Dorsolateral prefrontal cortex (tissue), 122 donors: ENCODE measurements at places on chromosomes 2 and 18. TPM values are rescaled to one million over a fixed set of nuclear protein-coding genes. Genes with fewer than 3 reads are reported as not detected.

Gene AAK1
- total RNA-seq: 207 TPM

Gene EVA1A
- not detected for total RNA-seq

Gene MAP2
- total RNA-seq: 1,028 TPM

Gene MC2R
- not detected for total RNA-seq

Gene BUB1
- 0.85 TPM for total RNA-seq

Gene KIF5C
- total RNA-seq: 437 TPM

GRCh38 chr18:9482790-9483189 lies 7.5 kb downstream of the RALBP1 start:
- no peak for DNase-seq

DNA sequence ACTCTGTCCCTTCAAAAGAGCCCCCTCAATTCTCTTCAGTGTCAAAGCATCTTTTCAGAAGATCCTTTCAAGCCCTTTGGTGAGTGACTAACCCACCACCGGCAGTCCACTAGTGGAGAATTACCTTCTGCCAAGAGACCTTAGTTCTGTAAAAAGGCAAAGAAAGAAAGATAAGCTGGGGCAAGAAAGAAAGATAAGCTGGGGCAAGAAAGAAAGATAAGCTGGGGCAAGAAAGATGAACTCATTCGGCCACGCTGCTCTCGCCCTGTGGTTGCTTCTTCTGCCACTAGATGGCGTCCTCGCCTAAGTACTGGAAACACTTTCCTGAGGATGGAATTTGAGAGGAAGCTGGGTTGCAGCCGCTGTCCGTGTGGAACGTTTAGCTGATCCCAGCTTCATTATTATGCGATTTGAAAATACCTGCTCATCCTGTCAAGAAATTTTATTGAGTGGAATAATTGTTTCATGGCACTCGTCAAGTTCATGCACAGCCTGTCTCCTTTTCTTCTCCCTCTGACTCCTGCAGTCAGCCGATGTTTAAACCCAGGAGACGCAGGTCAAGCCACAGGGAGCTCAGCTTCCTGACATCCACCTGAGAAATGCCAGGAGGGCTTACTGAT lies 17.3 kb upstream of the ANXA4 start:
- DNase-seq: peak; percentile 88

DNA sequence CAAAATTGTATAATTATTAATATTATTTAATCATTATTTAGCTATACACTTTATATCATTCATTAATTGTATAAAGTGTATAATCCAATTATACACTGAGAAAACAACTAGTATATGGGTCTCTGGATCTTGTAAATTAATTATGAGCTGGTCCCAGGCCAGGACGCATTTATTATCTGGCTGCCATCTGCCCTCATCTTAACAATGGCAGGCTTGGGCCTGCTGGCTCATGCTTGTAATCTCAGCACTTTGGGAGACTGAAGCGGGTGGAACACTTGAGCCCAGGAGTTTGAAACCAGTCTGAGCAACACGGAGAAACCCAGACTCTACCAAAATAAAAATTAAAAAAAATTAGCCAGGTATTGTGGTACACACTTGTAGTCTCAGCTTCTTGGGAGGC lies 502.2 kb upstream of the NRXN1 start:
- no peak for DNase-seq

GRCh38 chr2:234135750-234136221 lies 85.3 kb downstream of the SPP2 start:
- peak; percentile 72 for DNase-seq

- DNase-seq: no peak
Observed at GRCh38 chr2:241897231-241897916, 27.8 kb downstream of the RTP5 start.

- no peak for DNase-seq
Observed at GRCh38 chr2:205077159-205077558, 531.9 kb downstream of the PARD3B start.

- DNase-seq: no peak
Observed at GRCh38 chr2:39584283-39584965, 81.3 kb upstream of the TMEM178A start.

DNA sequence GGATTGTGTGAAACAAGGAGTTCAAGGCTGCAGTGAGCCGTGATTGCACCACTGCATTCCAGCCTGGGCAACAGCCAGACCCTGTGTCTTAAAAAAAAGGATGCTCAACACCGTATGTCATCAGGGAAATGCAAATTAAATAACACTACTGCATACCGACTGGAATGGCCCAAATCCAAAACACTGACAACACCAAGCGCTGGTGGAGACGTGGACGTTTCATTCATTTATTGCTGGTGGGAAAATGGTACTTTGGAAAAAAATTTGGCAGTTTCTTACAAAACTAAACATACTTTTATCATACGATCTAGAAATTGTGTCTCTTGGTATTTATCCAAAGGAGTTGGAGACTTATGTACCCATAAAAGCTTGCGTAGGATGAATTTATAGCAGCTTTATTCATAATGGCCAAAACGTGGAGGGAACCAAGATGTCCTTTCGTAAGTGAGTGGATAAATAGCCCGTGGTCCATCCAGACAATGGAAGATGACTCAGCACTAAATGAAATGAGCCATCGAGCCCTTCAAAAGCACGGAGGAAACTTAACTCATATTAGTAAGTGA lies 24.2 kb downstream of the NEU4 start:
- no peak for DNase-seq

- no peak for DNase-seq
Observed at GRCh38 chr2:27954221-27954673, 63.7 kb downstream of the BABAM2 start.

- no peak for DNase-seq
Observed at GRCh38 chr2:112995346-112995920, 9.8 kb upstream of the IL36A start.

DNA sequence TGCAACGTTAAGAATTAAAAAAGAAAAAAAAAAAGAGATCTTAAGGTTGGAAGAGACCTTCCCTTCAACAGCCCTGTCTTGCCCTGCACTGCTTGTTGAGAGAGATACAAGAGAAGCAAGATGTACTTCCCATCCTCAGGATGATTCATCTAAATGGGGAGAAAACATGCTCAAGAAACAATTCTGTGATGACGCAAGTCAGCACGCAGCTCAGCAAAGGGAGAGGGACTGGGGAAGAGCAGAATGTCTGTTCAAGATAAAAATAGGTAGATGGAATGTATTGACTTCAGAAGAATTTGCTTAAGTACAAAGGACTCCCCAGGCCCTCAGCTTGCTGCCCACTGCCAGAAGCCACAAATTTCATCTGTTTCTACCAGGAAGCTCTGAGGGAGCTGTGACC lies 198.2 kb upstream of the SPRED2 start:
- DNase-seq: no peak

DNA sequence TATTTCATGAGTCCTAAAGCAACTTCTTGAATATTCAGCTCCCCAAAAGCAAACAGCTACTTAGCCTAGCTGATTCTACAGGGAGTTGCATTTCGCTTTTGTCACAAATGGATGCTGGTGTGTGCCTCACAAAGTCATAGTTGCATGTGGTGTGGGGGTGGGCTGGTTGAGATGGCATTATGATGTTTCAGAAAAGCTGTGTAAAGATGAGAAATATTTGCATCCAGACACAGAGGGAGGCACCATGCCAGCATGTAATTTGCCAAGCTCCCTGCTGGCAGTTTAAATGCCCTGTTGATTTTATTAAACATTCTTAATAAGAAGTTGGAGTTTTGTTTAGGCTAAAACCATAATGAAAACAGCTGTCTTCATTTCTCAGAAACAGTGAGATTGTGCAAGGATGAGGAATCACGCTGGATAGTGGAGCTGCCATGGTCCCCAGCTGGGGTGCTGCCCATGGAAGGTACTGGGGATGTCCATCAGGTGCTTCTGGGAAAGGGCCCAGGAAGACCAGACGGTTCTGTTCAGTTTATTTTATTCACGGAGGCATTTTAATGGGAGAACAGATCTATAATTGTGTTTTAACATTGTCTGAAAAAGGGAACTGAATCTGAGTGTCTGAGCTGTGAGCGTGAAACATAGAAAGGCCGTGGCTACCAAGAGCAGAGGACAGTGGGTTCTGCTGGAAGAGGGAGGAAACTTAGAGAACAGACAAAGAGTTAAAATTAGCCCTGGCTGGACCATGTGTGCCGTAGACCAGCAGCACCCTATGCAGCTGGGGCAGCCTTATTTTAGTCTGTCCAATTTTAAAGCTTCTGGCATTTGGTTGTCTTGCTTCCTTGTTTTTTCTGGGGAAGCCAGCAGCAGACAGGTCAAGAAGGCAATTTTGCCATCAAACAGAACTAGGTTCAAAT lies 177.1 kb downstream of the FAM210A start:
- DNase-seq: no peak

DNA sequence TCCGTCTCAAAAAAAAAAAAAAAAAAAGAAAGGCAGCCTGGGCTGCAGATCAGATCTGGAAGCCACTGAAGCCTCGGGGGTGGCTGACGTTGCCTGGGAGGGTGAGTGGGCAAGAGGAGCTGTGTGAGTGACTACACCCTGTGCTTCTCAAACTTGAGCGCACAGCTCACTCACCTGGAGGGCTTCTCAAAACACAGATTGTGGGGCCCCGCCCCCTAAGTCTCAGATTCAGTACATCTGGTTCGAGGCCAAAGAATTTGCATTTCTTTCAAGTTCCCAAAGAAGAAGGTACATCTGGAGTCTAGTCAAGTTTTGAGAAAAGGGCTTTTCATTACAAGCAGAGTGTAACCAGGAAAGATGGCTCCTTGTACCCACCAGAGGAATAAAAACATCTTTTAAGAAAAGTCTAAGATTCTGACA lies 97.7 kb upstream of the CAB39 start:
- no peak for DNase-seq

DNA sequence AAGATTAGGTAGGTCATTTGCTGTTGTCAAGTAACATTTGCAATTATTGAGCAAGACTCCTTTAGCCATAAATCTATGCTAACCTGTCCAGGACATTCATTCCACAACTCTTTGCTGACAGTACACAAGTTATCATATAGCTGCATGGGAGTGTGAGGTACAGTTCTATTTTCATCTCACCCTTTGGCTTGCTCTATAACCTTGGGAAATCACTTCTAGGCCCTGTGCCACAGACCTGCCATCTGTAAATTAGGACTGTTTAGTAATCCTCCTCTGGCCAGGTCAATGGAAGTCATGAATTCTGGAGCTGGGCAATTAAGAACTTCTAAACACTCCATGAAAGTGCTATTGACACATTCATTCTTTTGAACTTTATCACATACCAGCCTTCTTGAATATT lies 34.6 kb upstream of the PAIP2B start:
- DNase-seq: no peak

DNA sequence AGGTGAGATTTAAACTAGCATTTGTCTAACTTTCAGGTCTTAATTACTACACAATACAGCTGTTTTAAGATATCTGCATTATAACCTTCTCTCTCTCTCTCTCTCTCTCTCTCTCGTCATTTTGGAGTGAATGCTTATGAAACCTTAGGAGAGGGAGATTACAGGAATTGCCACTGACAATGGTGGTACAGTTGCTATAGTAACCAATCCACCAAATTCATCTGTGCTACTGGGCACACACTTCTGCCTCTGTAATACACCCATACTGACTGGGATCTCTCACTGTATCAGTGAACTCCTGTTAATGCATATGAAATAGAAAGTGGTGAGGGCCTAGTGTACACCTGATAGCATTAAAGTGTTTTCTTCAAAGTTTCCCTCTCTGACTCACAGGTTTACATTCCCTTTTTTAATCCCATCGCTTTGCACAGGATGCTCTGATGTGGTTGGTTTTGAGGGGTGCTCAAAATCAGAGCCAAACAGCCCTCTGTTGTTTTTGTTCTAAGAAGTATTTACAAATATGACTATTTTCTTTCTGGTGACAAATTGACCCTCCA lies 13.1 kb downstream of the KLHL14 start:
- no peak for DNase-seq
